ENCODE measurements at places on chromosomes 3 and 15. TPM values are rescaled to one million over a fixed set of nuclear protein-coding genes. Genes with fewer than 3 reads are reported as not detected.

TRIM42 gene
- not detected for polyA plus RNA-seq

SEMA7A gene
- polyA plus RNA-seq = 6.7 TPM

CMTM8 gene
- polyA plus RNA-seq = not detected

SPESP1 gene
- 22.1 TPM for polyA plus RNA-seq

THSD4 gene
- 0.24 TPM for polyA plus RNA-seq

RHOA gene
- polyA plus RNA-seq = 148 TPM

CYP11A1 gene
- 1.3 TPM for polyA plus RNA-seq

RASGRF1 gene
- 42.9 TPM for polyA plus RNA-seq

TWF2 gene
- polyA plus RNA-seq = 0.17 TPM

CLDN18 gene
- not detected for polyA plus RNA-seq

SLC22A14 gene
- 0.78 TPM for polyA plus RNA-seq

OIP5 gene
- 2.1 TPM for polyA plus RNA-seq

CP gene
- polyA plus RNA-seq = 0.85 TPM

SLC7A14 gene
- 6.4 TPM for polyA plus RNA-seq

UPK1B gene
- polyA plus RNA-seq = not detected

Data from Purkinje cell (primary cell).